ENCODE measurements at places on chromosomes 3 and 15. TPM values are rescaled to one million over a fixed set of nuclear protein-coding genes. Genes with fewer than 3 reads are reported as not detected.

The IL17RB gene
- total RNA-seq = 0.17 TPM

The PATL2 gene
- total RNA-seq = 28.3 TPM

The NTRK3 gene
- 6.6 TPM for total RNA-seq

The LARP6 gene
- 4.5 TPM for total RNA-seq

The C15orf39 gene
- 60.5 TPM for total RNA-seq

The LDHAL6B gene
- total RNA-seq = not detected

The DPPA2 gene
- total RNA-seq = not detected

The SYNPR gene
- total RNA-seq = not detected

DNA sequence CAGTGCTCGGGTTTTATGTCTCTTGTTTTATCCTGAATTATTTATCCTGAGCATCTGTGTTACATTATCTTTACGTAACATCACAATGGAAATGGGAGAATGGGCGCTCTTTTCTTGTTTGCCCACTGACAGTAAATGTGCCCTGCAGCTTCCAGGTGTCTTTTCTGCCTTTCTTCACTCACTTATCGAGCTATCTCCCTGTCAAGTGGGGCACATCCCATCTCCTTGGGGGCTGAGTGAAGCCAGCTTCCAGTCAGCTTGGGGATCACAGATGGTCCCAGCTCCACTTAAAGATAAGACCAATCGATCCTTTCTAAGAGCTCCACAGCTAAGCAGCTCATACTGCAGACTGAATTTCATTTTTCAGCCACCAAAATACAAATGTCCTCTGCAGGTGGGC lies 125.8 kb downstream of the KBTBD8 start:
- no peaks in the 10 kb centered on the region for H3K36me3 ChIP-seq
- no peak for DNase-seq

DNA sequence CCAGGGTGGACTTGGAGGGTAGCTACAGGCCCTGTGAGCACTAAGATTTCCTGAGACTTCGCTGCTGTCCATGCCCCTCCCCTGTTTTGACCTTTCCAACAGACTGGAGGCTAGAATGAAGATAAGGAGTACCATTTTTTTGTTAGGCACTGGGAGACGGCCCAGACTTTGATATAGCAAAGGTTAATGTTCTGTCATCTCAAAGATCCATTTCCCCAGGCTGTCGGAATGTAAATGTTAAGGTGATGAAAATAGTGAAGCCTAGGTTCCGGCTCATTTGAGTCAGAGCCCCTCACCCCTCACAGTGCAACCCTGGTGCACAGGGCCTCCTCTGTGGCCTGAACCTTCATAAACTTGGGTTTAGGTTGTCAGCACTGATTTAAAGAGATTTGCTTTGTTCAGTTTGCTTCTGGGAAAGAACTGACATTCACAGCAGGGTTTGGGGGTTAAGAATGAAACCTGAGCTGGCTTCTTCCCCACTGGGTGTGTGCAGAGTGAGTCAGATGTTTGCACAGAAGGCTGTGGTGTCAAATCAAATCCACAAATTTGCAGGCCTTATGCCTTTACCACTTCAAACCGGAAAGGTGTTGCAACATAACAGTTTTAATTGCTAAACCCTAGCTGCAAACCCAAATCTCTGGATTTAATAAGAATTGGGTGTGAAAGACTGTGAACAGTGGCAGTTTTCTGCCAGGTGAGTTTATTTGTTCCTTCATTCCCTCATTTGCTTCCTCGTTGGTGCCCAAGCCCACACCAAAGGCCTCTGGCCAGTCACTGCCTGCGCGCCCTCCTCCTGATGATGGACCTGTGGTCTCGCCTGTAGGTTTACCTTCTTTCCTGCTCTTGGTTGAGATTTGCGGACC lies 20.6 kb upstream of the KCTD6 start:
- H3K27ac ChIP-seq = peak overlapping the region; percentile 4
- no peaks in the 10 kb centered on the region for H3K4me1 ChIP-seq
- H3K27me3 ChIP-seq = no peaks in the 10 kb centered on the region
- H3K36me3 ChIP-seq = no peaks in the 10 kb centered on the region

DNA sequence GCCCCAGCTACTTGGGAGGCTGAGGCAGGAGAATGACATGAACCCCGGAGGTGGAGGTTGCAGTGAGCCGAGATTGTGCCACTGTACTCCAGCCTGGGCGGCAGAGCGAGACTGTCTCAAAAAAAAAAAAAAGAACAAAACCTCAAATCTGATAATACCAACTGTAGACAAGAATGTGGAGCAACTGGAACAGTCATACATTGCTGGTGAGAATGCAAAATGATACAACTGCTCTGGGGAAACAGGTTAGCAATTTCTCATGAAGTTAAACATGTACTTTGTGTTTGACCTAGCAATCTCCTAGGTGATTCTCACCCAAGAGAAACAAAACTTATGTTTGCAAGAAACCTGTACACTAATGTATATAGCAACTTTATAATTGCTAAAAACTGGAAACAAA lies 4.4 kb upstream of the VHL start:
- DNase-seq = no peak
- H3K27me3 ChIP-seq = no peaks in the 10 kb centered on the region
- H3K27ac ChIP-seq = no peak overlapping the region
- H3K4me1 ChIP-seq = peaks cover 8% of the 10 kb centered on the region
- H3K36me3 ChIP-seq = no peaks in the 10 kb centered on the region
- no peak overlapping the region for H3K4me3 ChIP-seq

- H3K27me3 ChIP-seq = no peaks in the 10 kb centered on the region
- peak within 1 kb of the TSS; percentile 62 for H3K27ac ChIP-seq
- DNase-seq = peak; percentile 93
- H3K36me3 ChIP-seq = peaks cover 27% of the 10 kb centered on the region
- H3K4me1 ChIP-seq = peaks cover 28% of the 10 kb centered on the region
Observed at GRCh38 chr15:79310985-79311900, at the start of gene TMED3. TMED3 (plus strand) TSS chr15:79311112; CDS start chr15:79311250, 138 bp downstream.

DNA sequence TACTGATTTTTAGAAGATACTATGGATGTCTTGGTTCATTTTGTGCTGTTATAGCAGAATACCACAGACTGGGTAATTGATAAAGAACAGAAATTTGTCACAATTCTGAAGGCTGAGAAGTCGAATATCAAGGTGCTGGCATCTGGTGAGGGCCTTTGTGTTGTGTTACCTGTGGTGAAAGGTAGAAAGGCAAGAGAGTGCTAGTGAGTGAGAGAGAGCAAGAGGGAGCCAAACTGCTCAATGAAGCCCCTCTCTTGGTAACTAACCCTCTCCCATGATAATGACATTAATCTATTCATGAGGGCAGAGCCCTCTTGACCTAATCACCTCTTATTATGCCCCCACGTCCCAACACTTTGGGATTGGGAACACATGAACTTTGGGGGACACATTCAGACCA lies 31.3 kb downstream of the PDCD6IP start:
- H3K27me3 ChIP-seq = no peaks in the 10 kb centered on the region
- no peak overlapping the region for H3K4me3 ChIP-seq
- DNase-seq = no peak
- H3K27ac ChIP-seq = no peak overlapping the region

GRCh38 chr15:68679161-68679560 lies 100.4 kb downstream of the CORO2B start:
- no peaks in the 10 kb centered on the region for H3K36me3 ChIP-seq
- no peak overlapping the region for H3K27ac ChIP-seq
- H3K27me3 ChIP-seq = no peaks in the 10 kb centered on the region
- no peak overlapping the region for H3K4me3 ChIP-seq
- no peak for DNase-seq

GRCh38 chr3:25235031-25235430 lies 193.0 kb upstream of the RARB start:
- no peaks in the 10 kb centered on the region for H3K36me3 ChIP-seq
- no peak for DNase-seq
- H3K4me3 ChIP-seq = no peak overlapping the region
- H3K27ac ChIP-seq = no peak overlapping the region
- no peaks in the 10 kb centered on the region for H3K27me3 ChIP-seq

DNA sequence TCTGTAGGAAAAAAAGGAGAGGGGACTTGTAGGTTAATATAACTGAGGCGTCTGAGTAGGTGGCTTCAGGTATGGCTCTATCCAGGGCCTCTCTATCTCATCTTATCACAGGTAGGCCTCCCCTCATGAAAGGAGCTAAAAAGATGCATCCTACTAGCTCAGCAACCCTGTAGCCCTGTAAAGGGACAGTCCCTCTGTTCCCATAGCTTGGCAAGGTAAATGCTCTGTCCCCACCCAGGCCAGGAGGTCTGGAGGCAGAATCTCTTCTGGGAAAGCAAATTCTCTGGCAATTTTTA lies 135.2 kb downstream of the CHSY1 start:
- no peak overlapping the region for H3K4me3 ChIP-seq
- no peaks in the 10 kb centered on the region for H3K4me1 ChIP-seq
- no peaks in the 10 kb centered on the region for H3K36me3 ChIP-seq
- no peak for DNase-seq

GRCh38 chr15:83435202-83435601 lies 11.9 kb upstream of the SH3GL3 start:
- H3K4me3 ChIP-seq = no peak overlapping the region
- no peaks in the 10 kb centered on the region for H3K4me1 ChIP-seq
- H3K27ac ChIP-seq = no peak overlapping the region
- no peaks in the 10 kb centered on the region for H3K36me3 ChIP-seq
- peaks cover 6% of the 10 kb centered on the region for H3K27me3 ChIP-seq

GRCh38 chr3:68056556-68056955 lies 402.1 kb upstream of the SUCLG2 start:
- no peak overlapping the region for H3K4me3 ChIP-seq
- H3K4me1 ChIP-seq = no peaks in the 10 kb centered on the region
- no peaks in the 10 kb centered on the region for H3K27me3 ChIP-seq

DNA sequence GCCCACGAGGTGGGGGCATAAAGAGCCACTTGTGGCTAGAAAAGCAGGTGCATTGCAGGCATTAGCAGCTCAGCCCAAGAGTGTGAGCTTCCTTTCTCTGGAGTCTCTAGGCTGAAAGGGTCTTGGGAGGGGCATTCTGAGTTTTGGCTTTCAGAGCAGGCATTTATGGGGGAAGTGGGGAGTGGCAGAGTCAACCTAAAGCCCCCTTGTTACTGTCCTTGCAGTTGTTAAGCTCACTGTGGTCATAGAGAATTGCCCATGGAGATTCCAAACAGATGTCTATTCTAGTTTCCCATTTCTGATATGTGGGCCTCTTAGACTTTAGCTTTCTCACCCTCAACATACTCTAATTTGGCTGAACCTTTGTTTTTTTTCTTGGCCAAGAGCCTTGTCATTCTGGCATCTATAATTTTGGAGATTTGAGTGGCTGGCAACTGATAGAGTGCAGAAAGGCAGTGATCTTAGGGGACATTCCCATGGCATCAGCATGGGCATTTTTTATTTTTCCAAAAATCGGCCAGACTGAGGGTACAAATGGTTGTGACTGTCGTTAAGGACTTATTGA lies 217.9 kb downstream of the THSD4 start:
- no peaks in the 10 kb centered on the region for H3K27me3 ChIP-seq
- no peak overlapping the region for H3K4me3 ChIP-seq
- no peaks in the 10 kb centered on the region for H3K36me3 ChIP-seq
- H3K4me1 ChIP-seq = no peaks in the 10 kb centered on the region
- peak overlapping the region; percentile 12 for H3K27ac ChIP-seq

DNA sequence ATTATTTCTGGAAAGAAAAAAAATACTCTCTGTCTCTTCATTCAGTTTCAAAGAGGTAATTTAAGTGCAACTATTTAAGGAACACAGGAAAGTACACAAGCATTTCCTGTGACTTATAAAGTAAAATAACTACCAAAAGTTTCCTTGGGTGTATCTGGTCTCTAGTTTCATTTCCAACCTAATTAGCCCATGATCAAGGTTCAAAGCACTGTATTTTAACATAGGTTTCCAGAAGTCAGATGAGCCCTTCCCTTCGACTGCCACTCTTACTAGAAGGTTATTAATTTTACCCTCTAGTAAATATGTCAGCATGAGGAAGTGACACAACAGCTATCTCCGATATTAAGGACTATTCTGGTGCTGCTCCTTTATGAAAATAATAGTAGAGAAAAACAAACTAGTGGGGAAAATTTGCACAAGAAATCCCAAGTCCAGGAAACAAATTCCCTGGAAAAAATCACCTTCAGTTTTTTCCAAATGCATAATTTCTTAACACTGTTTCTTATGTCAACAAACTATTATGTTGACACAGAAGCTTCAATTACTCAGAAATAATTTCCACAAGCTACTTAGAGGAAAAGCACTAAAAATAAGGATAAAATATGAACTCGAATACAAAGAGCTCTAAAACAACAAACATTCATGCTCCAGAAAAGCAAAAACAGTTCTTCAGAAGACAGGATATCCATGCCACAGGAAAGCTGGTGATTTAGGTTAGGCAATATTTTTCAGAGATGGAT lies 35.3 kb downstream of the CCPG1 start:
- no peak overlapping the region for H3K4me3 ChIP-seq
- peaks cover 6% of the 10 kb centered on the region for H3K4me1 ChIP-seq
- DNase-seq = no peak
- peak overlapping the region; percentile 55 for H3K27ac ChIP-seq

DNA sequence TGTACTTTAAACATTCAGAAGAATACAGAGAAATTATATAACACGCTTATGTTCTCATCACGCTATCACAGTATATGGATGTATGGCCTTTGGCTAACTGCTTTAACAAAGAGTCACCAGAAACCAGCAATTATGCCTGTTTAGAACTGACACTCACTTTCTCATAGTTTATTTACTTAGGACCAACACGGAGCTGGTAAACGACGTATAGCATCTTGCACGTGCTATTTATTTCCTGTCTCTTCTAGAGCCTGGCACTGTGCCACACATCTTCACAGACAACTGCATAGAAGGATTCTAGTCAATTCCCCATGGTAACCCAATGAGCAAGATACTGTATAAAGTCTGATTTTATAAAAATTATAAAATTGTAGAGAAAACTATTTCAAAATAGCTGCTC lies 43.6 kb downstream of the TBC1D2B start:
- H3K27me3 ChIP-seq = no peaks in the 10 kb centered on the region
- no peak for DNase-seq

GRCh38 chr15:71066983-71067382 lies 48.3 kb upstream of the THSD4 start:
- no peak overlapping the region for H3K4me3 ChIP-seq
- no peak for DNase-seq
- no peaks in the 10 kb centered on the region for H3K27me3 ChIP-seq
- H3K27ac ChIP-seq = no peak overlapping the region

DNA sequence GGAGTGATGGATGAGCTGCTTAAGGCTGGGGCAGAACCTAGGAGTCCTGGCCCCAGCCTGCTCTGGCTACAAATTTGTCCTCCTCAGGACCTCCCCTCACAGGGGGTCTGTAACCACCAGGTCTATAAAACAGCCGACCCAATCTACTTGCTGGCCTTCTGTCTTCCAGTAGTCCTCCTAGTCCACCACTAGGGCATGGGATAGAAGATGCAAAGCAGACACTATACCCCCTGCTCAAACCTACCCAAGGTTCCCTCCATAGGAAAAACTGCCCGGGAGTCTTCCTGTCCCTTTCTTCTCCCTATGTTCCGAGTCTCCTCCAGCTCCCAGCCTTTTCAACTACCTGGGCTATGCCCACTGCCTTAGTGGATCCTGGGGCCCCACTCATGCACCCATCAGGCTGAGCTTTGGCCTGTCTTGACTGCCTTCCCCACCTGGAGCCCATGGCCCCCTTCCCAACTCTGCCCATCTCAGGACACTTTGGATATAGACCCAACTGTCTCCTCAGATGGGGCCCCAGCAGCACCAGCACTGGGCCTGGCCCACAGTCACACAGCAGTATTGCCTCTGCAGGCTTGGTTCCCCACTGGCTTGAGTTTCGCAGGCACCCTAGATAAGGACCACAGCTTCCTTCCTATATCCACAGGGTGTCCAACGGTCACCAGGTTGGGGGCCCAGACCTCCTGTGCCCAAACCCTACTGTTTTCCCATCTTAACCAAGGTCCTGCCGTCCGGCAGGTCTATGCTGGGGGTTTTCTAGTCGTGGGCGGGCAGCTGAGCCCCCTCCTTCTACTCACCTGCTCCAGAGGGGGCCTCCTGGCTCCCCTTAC lies 1.1 kb downstream of the HYAL3 start:
- no peaks in the 10 kb centered on the region for H3K36me3 ChIP-seq
- peak overlapping the region; percentile 61 for H3K4me3 ChIP-seq
- peaks cover 19% of the 10 kb centered on the region for H3K4me1 ChIP-seq

- no peak overlapping the region for H3K27ac ChIP-seq
- no peaks in the 10 kb centered on the region for H3K36me3 ChIP-seq
- DNase-seq = no peak
Observed at GRCh38 chr3:72625602-72626337, 222.5 kb downstream of the SHQ1 start.

All from spleen (tissue), 13 donors.